ENCODE measurements at places on chromosomes 7 and 10. TPM values are rescaled to one million over a fixed set of nuclear protein-coding genes. Genes with fewer than 3 reads are reported as not detected.

NRF1 gene
- total RNA-seq, result 18.0 TPM

SDK1 gene
- total RNA-seq, result 4.9 TPM

SLC13A1 gene
- total RNA-seq, result not detected

POU6F2 gene
- not detected for total RNA-seq

IFIT1B gene
- total RNA-seq, result under 0.01 TPM

NODAL gene
- total RNA-seq, result not detected
